ENCODE measurements at places on chromosomes 1 and 21.

- no peak for DNase-seq
Measured at GRCh38 chr1:225834417-225835329, 24.7 kb downstream of the EPHX1 start.

DNA sequence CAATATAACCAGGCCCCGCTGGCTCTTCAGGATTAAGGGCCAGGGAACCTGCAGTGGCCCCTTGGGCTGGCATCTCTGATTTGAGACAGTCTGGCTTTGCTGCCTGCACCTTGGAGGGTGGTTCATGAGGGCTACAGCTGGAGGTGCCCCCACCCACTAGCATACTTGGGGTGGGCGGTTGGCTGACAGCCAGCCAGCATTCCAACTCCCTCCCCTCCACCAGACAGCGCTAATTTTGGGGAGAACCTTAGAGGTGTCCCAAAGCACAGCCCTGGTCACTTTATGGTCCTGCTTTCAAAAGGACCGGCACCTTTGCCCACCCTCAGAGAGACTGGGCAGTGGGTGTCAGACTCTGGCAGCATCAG is 180.7 kb upstream of the VAMP3 start:
- no peak for DNase-seq

- DNase-seq, result no peak
Measured at GRCh38 chr1:25034736-25035522, 104.9 kb upstream of the RUNX3 start.

- no peak for DNase-seq
Measured at GRCh38 chr1:118751166-118751565, 237.0 kb downstream of the TBX15 start.

DNA sequence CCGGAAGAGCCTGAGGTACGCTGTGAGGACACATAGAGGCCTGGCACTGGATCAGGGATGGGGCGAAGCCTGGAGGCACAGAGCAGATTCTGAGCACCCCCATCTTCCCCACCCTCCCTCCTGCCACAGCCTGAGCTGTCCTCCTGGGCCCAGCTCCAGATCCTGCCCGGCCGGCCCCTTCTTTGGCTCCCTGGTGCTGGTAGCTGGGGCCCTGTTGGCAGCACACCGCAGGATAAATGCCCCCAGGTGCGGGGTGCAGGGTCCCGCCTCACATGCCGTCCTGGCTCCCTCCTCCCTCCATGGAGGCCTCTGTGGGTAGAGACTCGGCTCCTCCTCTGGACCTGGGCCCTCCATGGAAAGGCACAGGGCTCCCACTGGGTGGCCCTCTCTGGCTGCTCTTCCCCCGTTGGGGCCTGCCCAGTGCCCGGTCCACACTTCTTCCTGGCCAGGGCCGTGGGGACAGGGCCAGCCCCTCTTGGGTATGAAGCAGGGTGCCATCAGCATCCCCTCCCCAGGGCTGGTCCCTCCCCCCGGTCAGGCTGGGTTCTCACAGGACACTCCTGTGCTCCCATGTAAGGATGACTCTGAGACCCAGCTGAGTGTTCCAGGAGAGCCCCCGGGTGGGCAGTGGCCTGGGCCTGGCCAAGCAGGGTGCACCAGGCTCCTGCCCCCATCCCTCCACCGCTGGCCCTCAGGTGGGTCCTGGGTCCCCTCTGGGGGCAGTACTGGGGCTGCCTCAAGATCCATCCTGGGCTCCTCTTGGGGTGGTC is 1.1 kb upstream of the OBSCN start:
- no peak for DNase-seq

- DNase-seq, result no peak
Measured at GRCh38 chr1:177732178-177732577, 237.7 kb downstream of the SEC16B start.

DNA sequence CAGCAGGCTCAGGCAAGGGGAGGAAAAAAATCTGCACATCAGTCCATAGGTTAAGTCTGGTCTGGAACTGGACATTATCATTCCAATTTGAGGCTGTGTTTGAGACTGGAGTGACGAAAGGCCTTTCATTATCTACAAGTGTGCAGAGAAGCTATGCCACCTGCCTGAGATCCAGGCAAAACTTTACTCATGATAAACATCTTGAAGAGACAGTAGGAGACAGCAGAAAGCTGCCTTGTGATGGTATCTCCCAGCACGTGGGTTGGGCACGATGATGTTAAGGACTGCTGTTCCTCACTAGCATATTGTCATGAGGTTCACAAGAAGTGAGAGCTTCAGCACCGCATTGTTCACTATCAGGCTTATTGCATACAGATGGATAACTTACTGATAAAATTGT is 126.4 kb downstream of the PLXNA2 start:
- no peak for DNase-seq

- no peak for DNase-seq
Measured at GRCh38 chr1:206696812-206697585, 12.3 kb downstream of the MAPKAPK2 start.

- DNase-seq, result no peak
Measured at GRCh38 chr21:37749132-37749531, 167.1 kb downstream of the KCNJ6 start.

DNA sequence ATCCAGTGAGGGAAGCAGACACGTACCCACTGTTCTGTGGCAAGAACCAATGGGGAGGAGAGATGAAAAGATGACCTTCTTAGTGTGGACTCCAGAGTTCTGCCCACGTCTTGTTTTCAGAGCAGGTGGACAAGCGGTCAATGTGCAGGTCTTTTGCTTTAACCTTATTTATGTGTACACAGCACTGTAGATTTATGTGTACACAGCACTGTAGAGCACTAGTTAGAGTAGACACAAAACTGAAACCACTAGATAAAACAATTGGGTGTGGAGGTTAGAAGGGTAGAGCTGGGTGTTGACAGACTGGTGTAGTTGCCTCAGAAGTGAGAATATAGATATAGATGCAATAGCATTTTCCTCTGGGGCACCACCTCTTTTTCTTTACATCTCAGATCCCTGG is 150.0 kb downstream of the MAGI3 start:
- DNase-seq, result no peak

DNA sequence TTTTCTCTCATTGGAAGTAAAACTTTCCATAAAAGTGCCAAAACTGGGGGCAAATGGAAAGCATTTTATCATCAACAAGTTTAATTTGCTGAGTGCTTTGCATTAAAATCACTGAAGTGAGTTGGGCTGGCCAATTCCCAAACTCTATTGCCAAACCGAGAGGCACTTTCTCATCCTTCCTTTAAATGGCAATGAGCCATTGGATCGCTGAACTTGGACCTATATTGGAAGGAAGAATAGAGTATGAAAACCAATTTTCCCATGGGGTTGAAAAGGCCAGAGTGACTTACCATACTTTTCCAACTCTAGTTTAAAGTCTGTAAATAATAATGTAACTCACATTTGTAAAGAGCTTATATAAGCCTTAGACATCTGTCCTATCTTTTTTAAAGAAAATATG is 189.1 kb upstream of the C1orf87 start:
- DNase-seq, result no peak

GRCh38 chr1:23810818-23811540 is 10.4 kb upstream of the GALE start:
- no peak for DNase-seq

- no peak for DNase-seq
Measured at GRCh38 chr21:45590726-45591618, 48.7 kb upstream of the SLC19A1 start.

GRCh38 chr21:45460611-45461368 is 55.8 kb downstream of the COL18A1 start:
- no peak for DNase-seq

DNA sequence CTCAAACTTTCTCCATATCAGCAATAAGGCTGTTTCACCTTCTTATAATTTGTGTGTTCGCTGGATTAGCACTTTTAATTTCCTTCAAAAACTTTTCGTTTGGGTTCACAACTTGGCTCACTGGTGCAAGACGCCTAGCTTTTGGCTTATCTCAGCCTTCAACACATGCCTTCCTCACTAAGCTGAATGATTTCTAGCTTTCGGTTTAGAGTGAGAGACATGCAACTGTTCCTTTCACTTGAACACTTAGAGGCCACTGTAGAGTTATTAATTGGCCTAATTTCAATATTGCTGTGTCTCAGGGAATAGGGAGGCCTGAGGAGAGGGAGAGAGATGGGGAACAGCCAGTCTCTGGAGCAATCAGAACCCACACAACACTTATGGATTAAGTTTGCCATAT is 41.2 kb upstream of the IFNLR1 start:
- DNase-seq, result no peak

GRCh38 chr1:212914789-212915188 is 35.6 kb upstream of the VASH2 start:
- no peak for DNase-seq

DNA sequence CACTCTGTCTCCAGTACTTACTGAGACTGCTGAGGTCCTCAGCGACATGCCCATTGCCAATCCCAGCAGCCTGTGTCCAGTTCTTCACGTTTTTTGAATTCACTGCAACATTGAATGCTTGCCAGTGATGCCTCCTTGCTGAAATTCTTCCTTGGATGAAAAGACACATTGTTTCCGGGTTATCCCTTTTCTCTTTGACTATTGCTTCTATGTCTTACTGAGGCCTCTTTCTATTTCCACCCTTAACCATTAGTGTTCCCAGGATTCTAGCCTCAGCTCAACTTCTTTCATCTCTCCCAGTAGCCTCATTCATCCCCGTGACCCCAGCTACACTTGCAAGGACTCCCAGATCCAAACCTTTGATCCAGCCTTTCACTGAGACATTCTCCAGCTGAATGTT is 46.5 kb upstream of the KIF26B start:
- DNase-seq, result no peak

DNA sequence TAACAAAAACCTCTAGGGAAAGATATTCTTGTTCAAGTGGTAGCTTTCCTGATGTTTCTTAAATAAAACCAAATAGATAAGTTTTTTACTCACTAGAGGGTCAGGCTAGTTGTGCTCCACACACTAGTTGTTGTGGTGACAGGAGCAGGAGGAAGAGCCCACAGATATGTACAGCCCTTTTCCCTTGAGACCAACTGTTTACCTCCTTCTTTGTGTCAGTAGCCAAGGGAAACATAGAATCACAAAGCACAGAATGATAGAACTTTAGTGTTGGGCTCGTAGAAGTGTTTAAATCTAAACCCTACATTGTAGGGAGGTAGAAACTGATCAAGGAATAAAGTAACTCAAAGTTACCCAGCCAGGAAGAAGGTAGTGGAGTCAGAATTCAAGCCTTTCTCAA is 309.0 kb downstream of the CTH start:
- no peak for DNase-seq

DNA sequence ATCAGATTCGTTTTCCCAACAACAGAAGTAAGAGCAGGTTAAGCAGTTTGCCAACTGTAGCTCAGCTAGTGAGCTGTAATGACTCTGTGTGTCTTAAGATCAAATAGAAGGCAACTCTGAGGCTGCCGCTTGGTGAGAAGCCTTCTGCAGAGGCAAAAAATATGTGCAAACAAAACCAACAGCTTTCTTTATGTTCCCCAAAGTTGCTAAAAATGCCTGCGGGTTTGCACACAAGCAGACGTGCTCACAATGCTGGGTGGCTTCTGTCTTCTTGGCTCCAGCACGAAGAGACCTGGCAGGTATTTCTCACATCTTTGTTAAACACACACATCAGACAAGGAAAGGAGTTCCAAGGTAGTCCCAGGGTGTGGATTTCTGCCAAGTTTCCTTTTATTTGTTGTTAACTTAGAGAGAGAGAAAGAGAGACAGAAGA is 158.9 kb upstream of the JUN start:
- no peak for DNase-seq

- DNase-seq, result no peak
Measured at GRCh38 chr1:171983584-171983983, 142.3 kb downstream of the DNM3 start.
